ENCODE measurements at places on chromosomes 4 and X.

- DNase-seq = no peak
These were observed 127.5 kb upstream of the RADX start for GRCh38 chrX:106484233-106484632.

DNA sequence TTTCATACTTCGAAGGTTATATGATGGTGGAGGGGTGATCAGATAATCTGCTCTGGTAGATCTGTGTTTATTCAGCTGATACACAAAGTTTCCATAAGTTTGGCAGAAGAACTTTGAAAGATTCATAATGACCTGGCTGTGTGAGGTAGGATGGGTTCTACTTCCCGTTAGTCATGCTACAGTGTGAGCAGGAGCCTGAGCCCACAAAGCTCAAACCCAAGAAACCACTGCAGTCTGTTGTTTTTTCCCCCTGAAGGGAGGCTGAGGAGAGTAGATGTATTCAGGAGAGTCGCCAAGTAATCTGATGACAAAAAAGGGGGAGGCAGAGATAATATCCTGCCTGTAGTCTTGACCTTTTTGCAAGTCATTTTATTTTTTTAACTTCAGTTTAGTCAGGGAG is 52.8 kb upstream of the PPP3CA start:
- no peak for DNase-seq

DNA sequence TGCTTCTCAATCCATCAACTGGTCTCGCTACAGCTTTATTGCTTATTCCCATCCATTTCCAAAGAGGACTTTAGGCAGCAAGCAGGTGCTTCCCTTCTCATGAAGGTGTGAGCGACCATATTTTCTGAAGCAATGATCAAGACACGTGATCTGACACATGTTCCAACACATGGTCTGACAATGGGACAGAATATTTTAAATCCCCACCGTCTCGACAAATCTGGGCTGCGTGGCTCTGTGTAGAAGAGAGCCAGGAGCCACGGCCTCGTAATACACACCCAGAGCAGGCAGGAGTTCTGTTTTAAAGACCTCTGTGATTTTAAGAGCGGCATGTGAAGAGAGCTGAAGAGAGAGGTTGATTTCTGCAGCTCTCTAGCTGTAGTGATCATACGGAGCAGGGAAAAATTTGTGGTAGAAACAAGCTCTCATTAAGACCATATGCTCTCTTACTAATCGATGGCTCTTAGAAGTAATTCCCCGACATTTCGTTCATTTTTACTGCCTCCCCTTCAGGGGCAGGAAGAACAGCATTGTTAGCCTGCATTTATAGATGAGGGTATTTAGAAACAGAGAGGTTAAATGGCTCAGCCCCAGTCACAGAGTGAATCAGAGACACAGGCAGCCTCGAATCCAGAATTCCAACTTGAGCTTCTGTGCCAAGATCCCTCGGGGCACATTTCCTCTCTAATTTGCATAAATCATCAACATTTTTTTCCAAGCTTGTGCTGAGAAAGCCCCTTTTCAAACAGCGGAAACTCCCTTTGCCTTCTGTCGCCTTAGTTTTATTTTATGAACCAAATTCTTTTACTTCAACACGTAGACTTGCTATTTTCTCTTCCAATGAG is 91.0 kb upstream of the BCOR start:
- DNase-seq = no peak

- DNase-seq = no peak
These were observed 139.9 kb downstream of the TMEM144 start for GRCh38 chr4:158350161-158350560.

DNA sequence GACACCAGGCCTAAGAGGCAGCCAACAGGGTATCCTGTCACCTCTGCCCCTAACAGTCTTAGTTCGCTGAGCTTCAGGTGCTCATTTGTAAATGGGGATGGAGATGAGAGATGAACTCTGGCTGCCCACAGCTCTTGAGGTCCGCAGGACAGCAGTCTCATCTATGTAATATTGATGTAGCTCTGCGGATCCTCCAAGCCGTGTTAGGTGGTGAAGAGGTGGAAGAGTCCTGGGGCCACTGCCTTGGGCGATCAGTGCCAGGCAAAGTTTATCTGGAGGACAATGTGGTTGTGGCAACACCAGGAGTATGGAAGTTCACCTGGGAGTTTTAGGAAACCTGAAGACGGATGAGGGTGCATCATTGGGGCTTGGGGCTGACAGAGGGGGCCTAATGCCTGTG is 13.4 kb downstream of the TRO start:
- DNase-seq = no peak

DNA sequence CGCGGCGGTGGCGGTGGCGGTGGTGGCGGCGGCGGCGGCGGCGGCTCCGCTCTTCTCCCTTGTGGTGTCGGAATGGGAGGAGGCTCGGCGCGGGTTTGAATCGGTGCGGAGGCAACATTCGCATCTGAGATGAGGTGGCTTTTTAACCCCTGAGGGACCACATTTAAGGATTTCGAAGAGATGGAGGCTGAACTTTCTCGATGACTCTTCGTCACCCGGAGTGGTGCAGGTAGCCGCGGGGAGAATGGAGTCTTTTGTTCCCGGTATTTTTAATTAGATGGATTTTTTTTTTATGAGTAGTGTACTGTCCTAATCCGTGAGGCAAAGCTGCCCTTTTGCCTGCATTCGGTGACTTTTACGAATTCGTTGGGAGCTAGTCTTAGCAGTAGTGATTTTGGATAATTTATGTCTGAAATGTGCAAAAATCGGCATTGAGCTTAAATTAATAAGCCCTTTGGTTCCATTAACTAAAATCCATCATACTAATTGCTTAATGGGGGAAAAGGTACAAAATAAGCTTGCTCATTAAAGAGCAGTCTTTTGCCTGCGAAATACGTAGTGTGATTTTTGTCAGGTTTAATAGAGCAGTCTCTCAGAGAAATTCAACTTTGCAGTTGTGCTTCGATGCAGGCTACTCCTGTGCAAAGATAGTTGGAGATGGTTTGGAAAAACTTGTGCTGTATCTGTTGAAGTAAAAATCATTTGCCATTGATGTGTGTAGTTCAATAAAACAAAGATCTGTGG is 206.2 kb downstream of the TENM3 start:
- DNase-seq = no peak

DNA sequence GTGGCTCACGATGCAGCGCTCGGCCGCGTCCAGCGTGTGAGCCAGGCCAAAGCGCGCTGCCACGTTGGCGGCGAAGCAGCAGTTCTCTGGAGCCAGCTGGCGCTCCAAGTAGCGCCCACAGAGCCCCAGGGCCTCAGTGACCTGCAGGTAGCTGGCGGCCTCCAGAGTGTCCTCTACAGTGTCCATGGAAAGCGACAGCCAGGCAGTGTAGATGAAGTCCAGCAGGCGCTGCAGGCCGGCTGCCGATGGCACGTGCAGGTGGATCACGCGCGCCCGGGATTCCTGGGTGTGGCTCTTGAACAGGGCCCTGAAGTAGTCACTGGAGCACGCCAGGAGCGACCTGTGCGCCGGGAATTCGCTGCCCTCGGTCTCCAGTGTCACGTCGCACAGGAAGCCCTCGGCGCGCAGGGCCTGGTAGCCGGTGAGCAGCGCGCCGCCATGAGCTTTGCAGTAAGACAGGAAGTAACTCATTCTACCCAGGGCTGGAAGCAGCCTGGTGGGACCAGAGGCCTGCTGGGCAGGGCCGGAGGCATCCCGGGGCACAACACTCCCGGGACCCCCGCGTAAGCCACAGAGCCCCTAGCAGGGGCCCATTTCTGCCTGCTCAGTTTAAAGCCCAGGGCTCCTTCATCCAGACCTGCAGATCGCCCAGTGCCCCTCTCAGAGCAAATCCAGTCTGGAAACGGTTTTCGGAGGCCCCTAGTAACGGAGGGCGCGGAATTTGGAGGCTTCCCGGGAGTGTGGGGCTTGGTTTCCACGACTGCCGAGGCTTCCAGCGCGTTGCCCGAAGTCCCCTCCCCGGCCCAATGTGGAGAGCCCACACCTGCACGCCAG is 595 bp downstream of the KLHL34 start:
- no peak for DNase-seq

DNA sequence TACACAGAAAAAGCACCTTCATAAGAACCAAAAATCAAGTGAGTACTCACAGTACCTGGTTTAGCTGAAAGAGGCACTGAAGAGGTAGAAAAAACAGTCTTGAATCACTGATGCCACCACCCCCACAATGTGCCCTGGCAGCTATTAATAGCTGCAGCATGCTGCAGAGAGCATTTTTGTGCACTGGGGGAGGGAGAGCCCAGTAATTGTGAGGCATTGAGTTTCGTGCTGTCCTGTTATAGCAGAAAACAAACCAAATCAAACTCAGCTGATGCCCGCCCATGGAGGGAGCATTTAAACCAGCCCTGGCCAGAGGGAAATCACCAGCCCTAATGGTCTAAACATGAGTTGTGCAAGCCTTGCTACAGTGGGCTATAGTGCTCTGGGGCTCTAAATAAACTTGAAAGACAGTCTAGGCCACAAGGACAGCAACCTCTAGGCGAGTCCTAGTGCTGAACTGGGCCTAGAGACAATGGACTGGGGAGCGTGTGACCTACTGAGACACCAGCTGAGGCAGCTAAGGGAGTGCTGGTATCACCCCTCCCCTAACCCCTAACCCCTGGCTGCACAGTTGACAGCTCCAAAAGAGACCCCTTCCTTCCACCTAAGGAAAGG is 106.3 kb upstream of the TMLHE start:
- no peak for DNase-seq

- DNase-seq = no peak
These were observed 76.3 kb downstream of the PTTG2 start for GRCh38 chr4:38036548-38036947.

DNA sequence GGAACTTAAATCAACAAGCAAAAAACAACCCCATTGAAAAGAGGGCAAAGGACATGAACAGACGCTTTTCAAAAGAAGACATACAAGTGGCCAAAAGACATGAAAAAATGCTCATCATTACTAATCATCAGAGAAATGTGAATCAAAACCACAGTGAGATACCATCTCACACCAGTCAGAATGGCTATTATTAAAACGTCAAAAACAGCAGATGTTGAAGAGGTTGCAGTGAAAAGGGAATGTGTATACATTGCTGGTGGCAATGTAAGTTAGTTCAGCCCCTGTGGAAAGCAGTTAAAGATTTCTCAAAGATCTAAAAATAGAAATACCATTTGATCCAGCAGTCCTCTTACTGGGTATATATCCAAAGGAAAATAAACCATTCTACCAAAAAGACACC is 22.6 kb downstream of the RTL9 start:
- DNase-seq = no peak

GRCh38 chrX:150161193-150161592 is 201.9 kb upstream of the MAMLD1 start:
- DNase-seq = no peak

DNA sequence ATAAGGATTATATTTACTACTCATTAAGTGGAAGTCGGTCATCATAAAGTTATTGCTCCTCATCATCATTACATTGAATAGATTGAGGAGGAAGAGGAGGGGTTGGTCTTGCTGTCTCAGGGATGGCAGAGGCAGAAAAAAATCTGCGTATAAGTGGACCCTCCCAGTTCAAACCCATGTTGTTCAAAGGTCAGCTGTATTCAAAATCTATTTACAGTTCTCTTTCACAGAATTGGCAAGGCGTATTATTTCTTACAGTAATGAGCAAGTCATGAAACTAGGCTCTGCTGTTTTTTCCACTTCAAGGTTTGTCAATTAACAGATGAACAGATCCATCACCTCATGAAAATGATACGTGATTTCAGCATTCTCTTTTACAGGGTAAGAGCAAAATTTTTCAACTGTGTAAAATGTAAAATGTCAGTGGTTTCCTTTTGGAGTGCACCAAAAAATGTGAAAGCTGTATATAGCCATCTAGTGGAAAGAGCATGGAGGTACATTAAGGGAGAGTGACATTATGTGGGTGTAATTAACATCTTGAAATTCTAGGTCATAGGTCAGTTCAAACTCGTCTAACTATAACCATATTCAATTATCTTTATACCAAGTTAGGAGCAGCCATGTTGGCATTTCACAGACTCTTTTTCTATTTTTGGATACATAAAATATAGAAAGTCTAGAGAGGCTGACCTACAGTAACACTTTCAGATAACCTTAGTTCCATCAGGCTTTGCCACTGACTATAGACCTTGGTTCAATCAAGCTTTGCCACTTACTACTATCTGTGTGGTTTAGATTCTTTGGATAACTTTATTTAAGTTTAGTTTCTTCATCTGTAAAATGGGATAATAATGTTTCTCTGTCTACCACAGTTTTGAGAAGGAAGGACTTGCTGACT is 30.1 kb downstream of the NEIL3 start:
- DNase-seq = no peak

DNA sequence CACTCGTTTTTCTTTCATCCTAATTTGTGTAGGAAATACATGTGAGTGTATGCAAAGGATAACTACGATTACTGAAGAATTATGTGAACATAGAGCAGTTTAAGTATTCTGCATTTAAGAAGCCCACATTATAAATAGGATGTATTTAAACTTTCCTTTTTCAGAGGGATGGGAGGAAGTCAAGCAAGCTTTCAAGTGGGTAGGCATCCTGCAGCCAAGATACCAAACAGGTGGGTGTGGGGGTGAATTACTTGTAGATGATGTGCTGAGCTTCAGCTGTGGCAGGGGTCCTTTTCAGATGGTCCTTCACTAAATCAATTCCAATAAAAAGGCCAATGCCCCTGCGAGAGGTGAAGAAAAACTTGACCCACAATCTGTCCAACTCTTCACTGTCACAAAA is 16.3 kb downstream of the ETNPPL start:
- no peak for DNase-seq

DNA sequence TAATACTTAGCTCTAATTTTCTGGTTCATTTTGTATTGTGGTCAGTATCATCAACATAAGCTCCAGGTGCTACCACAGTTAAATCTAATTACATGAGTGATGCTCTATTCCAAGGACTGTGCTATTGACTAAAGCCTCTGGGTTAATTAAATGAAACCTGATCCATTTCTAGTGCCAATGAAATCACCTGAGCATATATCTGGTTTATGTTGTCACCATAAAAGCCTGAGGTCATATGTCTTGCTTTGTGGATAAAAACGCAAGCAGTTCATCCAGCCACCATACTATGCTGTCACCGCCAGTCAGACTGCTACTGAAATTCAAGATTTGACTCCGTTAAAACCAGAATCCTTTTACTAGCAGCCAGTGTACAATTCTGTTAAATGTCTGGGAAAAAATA is 64.2 kb upstream of the ZNF518B start:
- no peak for DNase-seq

DNA sequence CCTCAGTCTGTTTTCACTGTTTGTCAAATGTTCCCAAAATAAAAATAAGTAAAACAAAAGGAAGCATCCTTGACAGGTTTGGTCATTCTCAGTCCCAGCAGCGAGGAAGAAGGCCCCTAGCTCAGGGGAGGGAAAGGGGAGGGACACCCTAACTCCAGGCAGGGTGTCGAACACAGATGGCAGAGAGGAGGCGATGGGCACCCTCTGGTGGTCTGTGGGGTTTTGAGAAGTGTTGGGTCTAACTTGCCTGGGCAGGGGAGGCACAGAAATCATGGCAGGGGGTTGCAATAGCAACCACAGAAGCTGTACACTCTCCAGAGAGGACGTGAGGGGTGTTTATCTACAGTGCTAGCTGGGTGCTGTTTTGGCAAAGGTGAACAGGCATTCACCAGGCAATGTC is 229.8 kb upstream of the SFRP2 start:
- peak; percentile 19 for DNase-seq

GRCh38 chrX:129641941-129642340 is 12.8 kb downstream of the APLN start:
- DNase-seq = no peak

All from activated CD4-positive, alpha-beta T cell treated with anti-CD3 and anti-CD28 coated beads, Interleukin-2, amount 50 U/mL, for 24 hours (primary cell).